Lung microvascular endothelial cell (primary cell): ENCODE measurements at places on chromosomes 7 and 10.

GRCh38 chr7:15853832-15854470 lies 167.5 kb upstream of the MEOX2 start:
- DNase-seq: peak; percentile 64

- no peak for DNase-seq
Measured at GRCh38 chr7:41809529-41809939, 106.6 kb upstream of the INHBA start.

- no peak for DNase-seq
Measured at GRCh38 chr10:128078136-128078969, 47.9 kb downstream of the MKI67 start.

- DNase-seq: no peak
Measured at GRCh38 chr7:1938788-1939433, 268.8 kb downstream of the ELFN1 start.

- no peak for DNase-seq
Measured at GRCh38 chr10:121323443-121323842, 274.8 kb downstream of the FGFR2 start.

GRCh38 chr10:64574371-64574770 lies 1053.2 kb downstream of the REEP3 start:
- DNase-seq: no peak

DNA sequence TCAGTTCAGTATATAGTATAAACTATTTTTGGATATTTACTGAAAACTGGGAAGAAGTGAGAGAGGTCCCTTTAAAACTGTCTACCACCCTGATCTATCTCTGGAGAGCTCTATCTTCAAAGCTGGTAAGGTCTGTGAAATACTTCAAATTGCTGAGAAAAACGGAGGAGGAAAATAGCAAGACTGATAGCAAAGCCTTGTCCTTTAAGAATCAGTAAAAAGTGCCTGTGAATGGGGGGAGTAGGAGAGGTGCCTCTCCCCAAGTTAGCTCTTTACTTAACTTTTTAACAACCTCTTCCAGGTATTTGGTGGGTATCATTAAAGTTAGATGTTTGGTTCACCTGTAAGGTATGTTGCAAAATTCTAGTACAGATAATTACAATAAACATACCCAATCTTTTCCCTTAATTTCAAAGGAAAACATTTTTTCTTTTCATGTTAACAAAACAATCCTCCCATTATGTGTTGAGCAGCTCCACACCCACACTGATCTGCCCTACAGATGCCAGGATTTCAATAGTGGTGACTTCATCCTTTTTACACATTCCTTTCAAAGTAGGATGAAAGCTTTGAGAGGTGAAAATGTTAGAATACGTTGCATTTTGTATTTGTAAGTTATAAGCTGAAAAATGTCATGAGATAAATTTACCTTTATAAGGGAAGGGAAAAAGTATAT lies 149.2 kb downstream of the CRPPA start:
- no peak for DNase-seq

- DNase-seq: peak; percentile 68
Measured at GRCh38 chr7:44727158-44727936, 21.3 kb upstream of the ZMIZ2 start.

DNA sequence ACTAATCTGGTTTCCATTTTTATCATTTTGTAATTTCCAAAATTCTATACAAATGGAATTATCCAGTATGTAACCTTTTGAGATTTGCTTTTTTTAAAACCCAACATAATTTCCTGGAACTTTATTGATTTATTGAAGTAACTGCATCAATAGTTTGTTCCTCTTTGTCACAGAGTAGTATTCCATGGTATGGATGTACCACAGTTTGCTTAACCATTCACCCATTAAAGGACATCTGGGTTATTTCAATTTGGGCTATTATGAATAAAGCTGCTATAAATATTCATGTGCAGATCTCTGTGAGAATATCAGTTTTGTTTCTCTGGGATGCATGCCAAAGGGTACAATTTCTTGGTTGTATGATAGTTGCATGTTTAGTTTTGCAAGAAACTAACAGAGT lies 2.9 kb downstream of the GPNMB start:
- DNase-seq: no peak

- DNase-seq: peak; percentile 76
Measured at GRCh38 chr7:6385110-6385781, 62.5 kb downstream of the DAGLB start.

DNA sequence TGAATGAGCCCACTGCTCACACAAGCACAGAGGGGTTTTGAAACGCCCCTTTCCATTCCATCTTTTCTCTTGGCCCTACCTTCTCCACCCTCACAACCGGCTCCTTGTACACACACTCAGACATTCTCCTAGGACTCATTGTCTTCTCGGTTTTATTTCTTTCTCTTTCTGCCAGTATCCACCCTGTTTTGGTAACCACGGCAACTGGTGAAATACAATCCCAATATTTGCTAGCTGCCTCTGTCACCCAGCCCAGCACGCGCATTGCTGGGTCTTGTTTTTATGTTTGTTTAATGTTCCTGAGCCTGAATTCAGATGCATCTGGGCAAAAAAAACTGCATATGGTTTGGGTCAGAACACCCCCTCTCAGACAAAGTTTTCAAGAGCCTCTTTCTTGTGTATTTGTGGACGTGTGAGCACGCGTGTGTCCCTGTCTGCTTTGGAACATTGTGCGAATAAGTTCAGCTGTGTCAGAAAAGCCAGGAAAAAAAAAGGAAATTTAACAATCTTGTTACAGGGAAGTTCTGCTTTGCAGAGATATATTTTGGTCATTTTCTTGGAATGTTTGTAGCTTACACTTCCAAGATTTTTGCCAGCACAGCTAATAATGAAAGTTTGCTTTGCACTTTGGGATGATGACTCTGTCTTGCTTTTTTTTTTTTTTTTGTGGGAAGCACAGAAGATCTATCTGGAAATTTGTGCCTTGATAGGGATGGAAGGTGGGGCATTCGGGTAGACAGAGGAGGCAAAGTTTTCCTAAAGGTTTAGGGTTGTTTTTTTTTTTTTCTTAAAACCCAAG lies 225.9 kb downstream of the TRIL start:
- DNase-seq: peak; percentile 37

DNA sequence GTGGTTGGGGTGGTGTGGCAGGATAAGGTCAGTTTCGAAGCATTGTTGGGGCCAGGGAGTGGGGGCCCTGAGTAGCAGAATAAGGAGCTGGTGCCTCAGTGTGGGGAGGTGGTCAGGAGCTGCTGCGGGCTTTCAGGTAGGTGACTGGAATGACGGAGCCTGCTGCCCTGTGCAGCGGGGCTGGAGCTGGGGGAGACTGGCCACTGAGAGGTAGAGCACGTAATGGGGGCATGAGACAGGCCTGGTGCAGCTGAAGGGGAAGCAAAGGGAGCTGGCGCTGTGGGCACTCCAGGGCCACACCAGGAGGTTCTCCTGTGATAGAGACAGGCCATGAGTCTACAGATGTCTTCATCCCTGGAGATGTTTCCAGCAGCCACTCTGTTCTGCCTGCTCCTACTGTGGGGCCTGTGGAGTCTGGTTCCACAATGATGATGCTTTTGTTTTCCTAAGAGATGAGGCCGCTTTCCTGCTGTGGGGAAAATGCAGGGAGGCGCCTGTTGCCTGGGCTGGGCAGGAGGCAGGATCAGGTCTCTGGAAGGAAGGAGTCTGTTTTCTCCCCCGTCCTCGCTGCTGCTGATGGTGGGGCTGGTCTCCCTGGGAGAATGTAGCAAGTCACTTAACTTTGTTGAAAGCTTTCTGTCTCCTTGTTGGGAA lies 31.1 kb downstream of the NUB1 start:
- DNase-seq: no peak
